Stimulated activated CD4-positive, alpha-beta T cell treated with anti-CD3 and anti-CD28 coated beads, Interleukin-15, amount 100 ng/mL, for 1 hour (primary cell): ENCODE measurements at places on chromosomes 16 and 17.

DNA sequence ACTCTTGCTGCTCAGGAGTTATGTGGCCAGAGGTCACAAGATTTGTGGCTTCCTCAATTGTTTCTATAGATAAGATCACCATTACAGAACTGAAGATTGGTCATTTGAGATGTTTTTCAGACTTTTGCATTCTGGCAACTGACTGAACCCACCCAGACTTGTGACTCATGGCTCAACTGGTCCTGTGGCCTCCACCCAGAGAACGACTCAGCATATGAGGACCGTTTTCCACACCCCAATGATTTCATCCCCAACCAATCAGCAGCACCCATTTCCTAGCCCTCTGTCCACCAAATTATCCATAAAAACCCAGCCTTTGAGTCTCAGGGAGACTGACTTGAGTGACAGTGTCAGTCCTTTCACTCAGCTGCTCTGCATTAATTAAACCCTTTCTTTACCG lies 143.2 kb upstream of the ASIC2 start:
- no peak for DNase-seq

DNA sequence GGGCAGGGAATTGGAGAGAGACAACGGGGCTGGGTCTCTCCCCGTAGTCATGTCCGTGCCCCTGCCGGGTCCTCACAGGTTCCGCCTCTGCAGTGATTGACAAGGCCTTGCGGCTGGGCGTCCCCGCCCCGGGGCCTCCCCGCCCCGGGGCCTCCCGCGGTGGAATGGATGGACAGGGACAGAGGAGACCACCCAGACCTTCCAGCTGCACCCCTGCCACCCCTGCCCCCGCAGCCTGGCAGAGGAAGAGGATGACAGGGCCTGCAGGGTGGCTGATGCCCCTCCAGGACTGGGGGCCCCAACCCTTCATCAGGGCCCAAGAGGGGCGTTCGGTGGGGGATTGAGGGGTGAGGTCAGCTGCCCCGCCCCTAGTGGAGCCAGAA lies 216.4 kb upstream of the CIBAR2 start:
- DNase-seq = no peak

DNA sequence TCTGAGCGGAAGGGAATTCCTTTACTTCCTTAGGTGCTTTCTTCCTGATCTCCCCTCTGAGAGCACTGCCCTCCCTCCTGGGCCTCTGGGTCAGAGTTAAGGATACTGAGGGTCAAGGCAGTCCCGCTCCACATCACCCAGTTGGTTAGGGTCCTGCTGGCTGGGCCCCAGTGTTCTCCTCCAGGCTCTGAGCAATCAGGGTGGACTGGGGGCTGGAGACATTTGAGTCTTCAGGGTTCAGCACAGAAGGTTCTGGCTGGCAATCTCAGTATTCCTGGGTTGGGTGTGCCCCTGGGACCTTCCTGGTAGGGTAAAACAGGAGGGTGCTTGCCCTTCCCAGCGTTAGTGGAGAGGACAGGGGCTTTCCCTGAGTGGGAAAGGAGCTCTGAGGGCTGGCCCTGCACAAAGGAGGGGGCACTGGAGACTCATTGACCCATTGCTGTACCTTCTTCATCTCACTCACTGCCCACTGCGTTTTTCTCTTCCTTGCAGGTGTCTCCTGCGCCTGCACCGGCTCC lies 448 bp downstream of the MT1M start:
- DNase-seq = no peak

DNA sequence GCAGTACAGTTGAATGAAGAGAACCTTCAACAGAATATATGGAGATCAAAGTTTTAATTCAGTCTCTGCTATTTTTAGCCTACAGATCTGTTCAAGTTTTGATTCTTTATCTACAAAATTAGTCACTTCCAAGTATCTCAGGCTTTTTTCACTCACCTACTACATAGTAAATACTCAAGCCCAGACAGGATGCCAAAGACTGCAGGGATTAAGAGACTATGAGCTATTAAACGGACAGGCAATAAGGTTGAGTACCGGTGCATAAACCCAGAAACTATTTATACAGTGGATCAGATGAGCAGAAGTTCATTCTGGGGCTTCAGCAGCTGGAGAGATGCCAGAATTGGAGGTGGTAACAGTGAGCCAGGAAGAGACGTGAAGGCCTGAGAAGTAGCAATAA lies 18.7 kb upstream of the OR3A1 start:
- no peak for DNase-seq

GRCh38 chr17:57436565-57436964 lies 180.2 kb downstream of the MSI2 start:
- no peak for DNase-seq

DNA sequence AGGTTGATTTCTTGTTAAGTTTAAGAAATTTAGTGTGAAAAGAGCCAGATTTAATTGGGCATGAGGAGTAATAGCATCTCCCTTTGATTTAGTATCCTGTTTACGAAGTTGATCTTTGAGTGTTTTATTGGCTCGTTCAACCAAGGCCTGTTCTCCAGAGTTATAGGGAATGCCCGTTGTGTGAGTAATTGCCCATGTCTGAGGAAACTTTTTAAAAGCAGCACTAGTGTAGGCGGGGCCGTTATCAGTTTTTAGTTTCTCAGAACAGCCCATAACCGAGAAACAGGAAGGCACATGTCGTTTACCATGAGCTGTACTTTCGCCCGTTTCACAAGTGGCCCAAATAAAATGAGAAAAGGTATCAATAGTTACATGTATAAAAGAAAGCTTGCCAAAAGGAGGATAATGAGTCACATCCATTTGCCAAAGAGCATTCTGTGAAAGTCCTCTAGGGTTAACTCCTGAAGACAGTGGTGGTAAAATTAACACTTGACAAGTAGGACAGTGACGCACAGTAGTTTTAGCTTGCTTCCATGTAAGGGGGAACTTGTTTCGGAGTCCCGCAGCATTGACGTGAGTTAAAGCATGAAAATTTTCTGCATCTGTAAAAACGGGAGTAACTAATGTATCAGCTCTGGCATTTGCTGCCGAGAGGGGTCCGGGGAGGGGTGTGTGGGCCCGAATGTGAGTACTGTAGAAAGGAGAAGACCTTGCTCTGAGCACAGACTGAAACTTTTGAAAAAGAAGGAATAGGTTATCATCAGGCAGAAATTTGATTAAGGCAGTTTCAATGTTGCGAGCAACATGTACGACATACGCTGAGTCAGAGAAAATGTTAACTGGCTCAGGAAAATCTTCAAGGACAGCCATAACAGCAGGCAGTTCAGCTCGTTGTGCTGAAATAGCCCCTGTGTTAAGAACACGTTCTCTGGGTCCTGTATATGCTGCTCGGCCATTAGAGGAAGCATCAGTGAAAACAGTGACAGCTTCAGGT lies 18.5 kb upstream of the KCTD5 start:
- DNase-seq = no peak

DNA sequence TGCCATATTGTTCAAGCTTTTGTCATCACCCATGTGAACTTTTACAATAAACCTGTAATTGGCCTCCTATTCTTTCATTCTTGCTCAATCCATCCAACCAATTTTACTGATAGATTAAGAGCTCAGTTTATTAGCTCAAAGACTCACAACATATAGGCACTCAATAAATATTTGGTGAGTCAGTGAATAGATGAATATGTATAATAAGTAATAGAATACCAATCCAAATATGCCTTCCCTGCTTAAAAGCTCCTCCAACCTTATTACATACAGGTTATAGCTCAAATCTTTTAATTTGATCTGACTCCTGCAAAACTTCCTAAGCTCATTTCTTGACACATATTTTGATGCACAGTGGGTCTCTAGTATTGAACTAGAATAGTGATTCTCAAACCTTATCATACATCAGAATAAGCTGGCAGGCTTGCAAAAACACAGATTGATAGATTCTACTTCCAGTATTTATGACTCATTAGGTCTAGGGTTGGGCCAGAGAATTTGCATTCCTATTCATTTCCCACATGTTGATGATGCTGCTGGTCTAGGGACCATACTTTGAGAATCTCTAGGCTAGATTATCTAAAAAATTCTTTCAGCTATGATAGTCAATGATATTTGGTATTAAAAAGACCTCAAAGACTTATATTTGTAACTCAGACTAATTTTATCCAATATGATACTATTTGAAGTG lies 114.4 kb downstream of the PCTP start:
- no peak for DNase-seq

GRCh38 chr17:3557768-3558583 lies at the start of gene TRPV3:
Gene TRPV3, minus strand, starts transcription at chr17:3557812. Its CDS starts 2,962 bp downstream, at chr17:3554850.
- DNase-seq = peak; percentile 44

DNA sequence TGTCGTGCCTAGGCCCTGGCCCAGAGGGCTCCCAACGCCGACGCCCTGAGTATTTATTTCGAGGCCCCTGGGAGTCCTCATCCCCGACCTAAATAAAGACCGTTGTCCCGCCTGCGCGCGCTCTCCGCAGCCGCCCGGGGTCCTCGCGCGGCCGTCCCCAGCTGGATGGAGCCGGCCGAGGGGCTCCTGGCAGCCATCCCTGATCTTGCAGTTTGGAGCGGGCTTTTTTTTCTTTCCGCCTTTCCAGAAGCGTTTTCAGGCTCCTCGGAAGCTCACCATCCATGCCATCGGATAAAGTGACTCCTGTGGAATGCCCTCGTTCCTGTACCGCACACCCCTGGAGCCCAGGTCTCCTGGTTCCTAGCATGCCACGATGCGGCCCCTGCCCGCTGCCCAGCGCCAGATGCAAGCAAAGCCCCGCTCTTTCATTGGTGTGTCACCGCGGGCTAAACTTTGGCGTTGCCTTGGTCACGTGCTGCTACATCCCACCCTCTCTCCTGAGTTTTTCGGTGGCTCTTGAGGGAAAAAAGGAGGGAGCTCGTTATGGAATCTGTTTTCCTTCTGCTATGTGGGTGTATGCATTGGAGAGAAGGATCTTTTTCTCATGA lies 716 bp downstream of the TMEM94 start:
- peak; percentile 2 for DNase-seq

DNA sequence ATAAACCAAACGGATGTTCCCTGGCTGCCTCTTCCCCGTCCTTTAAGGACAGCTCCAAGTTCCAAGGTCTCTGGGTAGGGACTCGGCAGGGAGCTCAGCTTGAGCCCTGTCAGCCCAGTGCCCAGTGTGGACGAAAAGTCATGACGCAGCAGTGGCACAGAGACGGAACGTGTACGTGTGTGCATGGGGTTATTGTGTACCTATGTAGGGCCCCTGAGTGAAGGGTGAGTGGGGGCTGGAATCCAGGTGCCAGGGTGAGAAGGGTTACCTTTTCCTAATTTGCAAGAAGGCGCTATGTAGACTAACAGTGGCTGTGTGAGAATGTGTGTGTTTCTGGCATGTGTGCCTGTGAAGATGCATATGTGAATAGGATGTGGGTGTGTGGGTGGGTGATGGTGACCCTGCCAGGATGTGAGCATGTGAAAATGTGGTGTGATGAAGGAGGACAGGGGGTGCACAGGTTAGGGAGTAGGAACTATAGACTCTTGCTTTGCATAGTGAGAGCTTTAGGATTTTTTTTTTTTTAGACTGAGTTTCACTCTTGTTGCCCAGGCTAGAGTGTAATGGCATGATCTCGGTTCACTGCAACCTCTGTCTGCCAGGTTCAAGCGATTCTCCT lies 6.0 kb downstream of the SCN4A start:
- DNase-seq = no peak

DNA sequence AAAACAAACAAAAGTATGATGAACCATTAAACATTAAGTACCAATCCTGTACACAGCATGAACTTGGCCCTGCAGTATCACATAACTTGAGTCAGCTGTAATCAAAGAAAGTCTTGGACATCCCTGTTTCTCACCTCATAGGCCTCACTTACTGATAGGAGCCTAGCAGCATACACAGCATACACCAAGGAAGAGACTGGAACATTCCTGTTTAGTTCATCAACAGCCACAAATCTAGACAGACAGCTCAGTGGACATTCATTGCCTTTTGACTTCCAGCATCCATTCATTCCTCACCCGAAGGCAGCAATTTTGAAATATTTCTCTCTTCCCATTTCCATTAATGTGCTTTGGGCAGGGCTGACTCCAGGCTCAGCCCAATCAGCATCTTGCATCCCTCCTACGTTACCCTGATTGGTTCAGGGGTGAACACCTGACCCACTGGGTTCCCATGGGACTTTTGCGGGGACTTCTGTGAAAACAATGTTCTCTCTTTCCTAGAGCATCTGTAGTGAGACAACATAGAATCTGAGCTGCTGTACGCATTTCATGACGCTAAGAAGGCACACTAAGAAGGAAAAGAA lies 336.7 kb upstream of the ZFHX3 start:
- DNase-seq = no peak

- no peak for DNase-seq
These were observed 13.3 kb upstream of the DCAF7 start for GRCh38 chr17:63537001-63537400.

DNA sequence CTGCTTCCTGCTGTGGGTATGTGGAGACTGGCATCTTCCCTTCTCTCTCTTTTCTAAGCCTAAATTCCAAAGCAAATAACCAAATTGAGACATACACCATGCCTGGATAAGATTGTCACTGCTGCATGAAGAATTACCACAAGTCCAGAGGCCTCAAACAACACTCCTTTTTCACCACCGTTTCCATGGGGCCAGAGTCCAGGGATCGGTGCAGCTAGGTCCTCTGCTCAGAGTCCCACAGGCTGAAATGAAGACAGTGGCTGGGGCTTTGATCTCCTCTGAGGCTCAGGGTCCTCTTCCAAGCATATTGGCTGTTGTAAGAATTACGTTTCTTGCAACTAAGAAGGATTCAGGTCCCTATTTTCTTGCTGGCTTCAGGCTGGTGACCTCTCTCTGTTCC lies 130.4 kb downstream of the SLC39A11 start:
- DNase-seq = no peak

DNA sequence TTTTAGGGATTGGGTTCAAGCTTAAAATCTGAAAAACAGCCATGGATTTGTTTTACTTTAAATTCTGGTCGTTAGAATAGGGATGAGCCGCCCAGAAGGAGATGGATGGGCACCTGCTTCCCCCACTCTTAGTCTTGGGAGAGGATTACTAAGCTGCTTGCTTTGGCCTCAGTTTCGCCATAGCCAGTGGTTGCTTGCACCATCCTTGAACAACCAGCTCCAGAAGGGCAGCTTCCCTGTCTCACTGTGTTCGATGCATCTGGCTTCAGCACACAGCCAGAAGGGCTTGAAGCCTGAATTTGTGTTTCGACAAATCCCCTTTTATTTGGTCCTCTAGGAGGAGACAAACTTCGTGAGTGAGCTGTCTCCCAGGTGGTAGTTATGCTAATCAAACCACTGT lies 7.1 kb downstream of the CYB5D2 start:
- DNase-seq = no peak

- DNase-seq = no peak
These were observed 982 bp downstream of the SPAG9 start for GRCh38 chr17:51119415-51120356.

GRCh38 chr16:62224646-62225209 lies 188.5 kb upstream of the CDH8 start:
- DNase-seq = no peak

DNA sequence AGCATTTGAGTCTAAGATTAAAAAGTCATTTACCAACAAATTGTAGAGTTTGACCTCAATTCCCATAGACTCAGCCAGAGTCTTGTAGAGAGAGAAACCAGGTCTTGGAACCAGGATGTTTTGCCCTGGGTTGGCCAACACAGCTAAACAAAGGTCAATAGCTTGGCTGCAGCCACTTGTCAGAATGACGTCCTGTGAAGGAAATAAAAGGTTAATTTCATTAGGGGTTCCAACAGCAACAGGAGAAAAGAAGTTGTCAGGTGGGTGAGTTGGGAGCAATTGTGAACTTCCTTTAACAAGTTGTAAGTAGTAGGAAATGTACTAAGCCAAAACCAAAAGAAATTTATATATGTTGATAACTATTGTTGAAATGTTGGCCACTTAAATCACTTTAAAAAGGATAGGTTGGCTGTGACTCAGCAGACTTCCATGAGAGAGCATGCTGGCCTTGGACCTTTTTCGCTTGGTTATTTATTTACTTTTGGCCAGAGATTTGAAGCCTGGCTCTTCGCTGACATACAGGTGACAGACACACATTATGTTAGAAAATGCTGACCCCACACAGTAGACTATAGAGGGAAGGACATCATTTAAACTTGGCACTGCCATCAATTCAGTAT lies 4.3 kb downstream of the TAT start:
- DNase-seq = no peak
